ENCODE measurements at places on chromosomes 16 and 17.

- H3K4me3 ChIP-seq: no peak overlapping the region
- no peaks in the 10 kb centered on the region for H3K4me1 ChIP-seq
- DNase-seq: no peak
Measured at GRCh38 chr16:6484935-6485334, 847.7 kb upstream of the RBFOX1 start.

DNA sequence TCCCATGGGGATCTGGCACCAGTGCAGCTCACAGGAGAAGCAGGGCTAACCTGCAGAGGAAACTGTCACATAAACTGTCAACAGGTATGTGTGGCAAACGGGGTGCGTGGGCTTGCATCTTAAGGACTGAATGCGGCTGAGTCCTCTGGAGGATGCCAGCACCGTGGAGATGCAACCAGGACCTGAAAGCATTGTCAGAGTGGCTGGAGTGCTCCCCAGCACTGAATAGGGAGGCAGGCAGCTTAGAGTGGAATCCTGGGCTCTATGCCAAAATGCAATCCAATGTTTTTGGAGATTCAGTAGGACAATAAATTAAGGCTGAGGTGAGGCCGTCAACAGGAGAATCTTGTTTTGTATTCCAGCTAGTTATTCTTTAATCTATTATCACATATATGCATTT is 21.3 kb upstream of the SALL1 start:
- no peak overlapping the region for H3K4me3 ChIP-seq
- no peaks in the 10 kb centered on the region for H3K4me1 ChIP-seq
- DNase-seq: no peak
- no peak overlapping the region for H3K27ac ChIP-seq
- H3K36me3 ChIP-seq: no peaks in the 10 kb centered on the region
- H3K27me3 ChIP-seq: no peaks in the 10 kb centered on the region

GRCh38 chr16:50550866-50551641 is 2.9 kb downstream of the NKD1 start:
- H3K27ac ChIP-seq: no peak overlapping the region
- no peaks in the 10 kb centered on the region for H3K4me1 ChIP-seq
- no peaks in the 10 kb centered on the region for H3K27me3 ChIP-seq

GRCh38 chr16:10554569-10554968 is 25.8 kb downstream of the EMP2 start:
- H3K27ac ChIP-seq: no peak overlapping the region
- no peak overlapping the region for H3K4me3 ChIP-seq
- H3K27me3 ChIP-seq: no peaks in the 10 kb centered on the region
- H3K4me1 ChIP-seq: no peaks in the 10 kb centered on the region

DNA sequence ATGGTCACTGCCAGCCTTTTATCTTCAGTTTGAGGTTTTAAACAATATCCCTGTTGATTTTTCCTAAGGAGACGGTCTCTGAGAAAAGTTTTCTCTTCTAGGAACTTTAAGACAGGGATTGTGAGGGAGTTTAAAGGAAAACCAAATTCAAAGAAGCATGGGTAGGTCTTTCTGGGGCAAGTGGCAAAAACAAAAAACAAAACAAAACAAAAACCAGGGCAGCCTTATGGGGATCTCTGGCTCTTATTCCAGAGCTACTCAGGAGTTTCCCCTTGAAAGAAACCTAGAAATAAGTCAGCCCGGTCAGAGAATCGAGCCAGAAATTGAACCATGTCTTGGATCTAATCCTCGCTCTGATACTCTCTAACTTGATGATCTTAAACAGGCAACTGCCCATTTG is 424.5 kb downstream of the GRIN2A start:
- no peak overlapping the region for H3K27ac ChIP-seq
- DNase-seq: no peak
- H3K36me3 ChIP-seq: no peaks in the 10 kb centered on the region
- H3K27me3 ChIP-seq: no peaks in the 10 kb centered on the region
- no peaks in the 10 kb centered on the region for H3K4me1 ChIP-seq

DNA sequence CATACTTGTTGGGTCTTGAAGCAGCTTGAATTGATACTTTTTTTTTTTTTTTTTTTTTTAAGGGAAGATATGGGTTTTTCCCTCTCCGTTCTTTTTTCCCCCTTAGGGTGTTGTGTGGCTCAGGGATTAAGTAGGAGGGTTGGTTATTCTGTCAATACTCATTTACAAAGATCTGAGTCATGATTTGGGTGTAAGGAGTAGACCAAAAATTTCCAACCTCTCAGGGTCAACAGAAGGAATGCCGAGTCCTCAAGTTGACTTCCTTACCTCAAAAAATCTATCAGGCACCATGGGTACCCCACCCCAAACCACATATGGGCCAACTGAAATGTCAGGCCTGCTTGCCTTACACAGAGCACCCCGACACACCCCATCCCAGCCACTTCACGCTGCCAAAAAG is 230.5 kb downstream of the CCDC182 start:
- H3K4me1 ChIP-seq: no peaks in the 10 kb centered on the region
- DNase-seq: no peak
- no peaks in the 10 kb centered on the region for H3K36me3 ChIP-seq
- H3K4me3 ChIP-seq: no peak overlapping the region

DNA sequence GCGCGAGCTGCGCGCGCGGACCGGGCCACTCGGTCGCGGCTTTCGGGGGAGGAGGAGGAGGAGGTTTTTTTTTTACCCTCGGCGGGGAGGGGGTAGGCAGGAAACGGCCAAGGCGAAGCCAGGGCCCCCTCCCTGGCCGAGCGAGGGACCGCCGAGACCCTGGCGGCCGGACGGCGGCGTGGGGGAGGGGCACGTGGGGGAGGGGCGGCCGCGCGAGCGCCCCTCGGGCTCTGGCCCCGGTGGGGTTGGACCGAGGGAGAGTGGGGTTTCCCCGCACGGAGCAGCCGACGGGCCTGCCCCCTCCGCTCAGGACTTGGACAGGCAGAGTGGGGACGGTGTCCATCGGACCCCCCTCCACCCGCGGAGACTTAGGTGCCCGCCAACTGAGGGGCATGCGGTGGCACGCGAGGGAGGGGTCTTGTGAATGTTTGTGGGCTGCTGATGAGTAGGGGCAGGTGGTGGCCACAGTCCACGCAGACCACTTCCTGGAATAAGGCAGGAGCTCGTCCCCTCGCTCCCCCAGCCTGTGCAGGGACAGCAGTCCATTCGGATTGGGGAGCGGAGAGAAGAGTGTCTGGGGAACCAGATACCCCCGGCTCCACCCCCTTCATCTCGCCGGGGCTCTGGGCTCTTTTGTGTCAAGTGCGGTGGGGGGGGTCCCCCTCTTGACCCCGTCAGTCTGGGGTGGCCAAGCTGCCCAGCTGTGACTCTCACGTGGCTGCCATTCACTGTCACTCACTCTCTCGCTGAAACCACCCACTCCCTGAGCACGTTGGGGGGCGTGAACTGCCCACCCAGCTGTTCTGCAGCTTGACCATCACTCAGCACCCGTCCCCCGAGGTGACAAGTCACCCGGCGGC is 3.0 kb upstream of the CHD3 start:
- H3K36me3 ChIP-seq: no peaks in the 10 kb centered on the region
- H3K4me3 ChIP-seq: peak overlapping the region; percentile 77
- H3K4me1 ChIP-seq: peaks cover 26% of the 10 kb centered on the region
- no peaks in the 10 kb centered on the region for H3K27me3 ChIP-seq
- DNase-seq: peak; percentile 31
- peak overlapping the region; percentile 97 for H3K27ac ChIP-seq

DNA sequence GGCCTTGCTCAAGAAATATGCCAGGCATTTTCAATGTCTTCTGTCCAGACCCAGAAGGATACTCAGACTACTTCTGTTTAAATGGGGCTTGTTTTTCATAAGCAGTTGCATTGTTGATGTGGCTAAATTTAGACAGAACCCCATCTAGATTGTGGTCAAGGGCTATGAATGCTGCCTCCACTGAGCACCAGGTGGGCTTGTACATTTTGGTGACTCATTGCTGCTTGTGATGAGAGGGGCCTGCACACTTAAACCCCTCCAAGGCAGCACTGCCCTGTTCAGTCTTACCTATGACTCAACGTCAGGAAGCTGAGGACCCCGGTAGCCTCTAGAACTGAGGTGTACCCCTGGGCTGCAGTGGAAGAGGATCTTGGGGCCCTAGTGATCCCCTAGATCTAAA is 144.0 kb downstream of the PRKCA start:
- no peak overlapping the region for H3K4me3 ChIP-seq
- H3K27ac ChIP-seq: no peak overlapping the region
- no peak for DNase-seq
- H3K36me3 ChIP-seq: no peaks in the 10 kb centered on the region
- no peaks in the 10 kb centered on the region for H3K4me1 ChIP-seq

GRCh38 chr17:66459811-66460270 is 157.4 kb downstream of the PRKCA start:
- no peak overlapping the region for H3K27ac ChIP-seq
- no peaks in the 10 kb centered on the region for H3K27me3 ChIP-seq
- H3K4me1 ChIP-seq: no peaks in the 10 kb centered on the region

DNA sequence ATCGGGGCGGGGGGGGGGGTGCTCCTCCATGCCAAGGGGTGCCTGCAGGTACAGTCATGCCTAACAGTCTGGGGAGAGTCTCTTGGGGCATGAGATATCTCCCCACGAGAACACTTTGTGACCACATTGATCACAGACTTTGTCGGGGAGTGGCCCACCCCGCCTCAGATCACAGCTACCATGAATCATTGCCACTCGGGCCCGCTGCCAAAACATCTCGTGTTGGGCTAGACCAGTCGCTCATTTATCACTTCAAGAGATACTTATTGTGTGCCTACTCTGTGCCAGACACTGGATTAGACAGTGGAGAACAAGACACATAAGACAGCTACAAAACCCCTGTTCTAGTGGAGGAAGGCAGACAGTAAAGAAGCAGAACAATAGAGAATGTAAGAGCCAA is 72.6 kb downstream of the CLEC16A start:
- no peaks in the 10 kb centered on the region for H3K27me3 ChIP-seq
- DNase-seq: peak; percentile 19
- no peaks in the 10 kb centered on the region for H3K4me1 ChIP-seq
- H3K36me3 ChIP-seq: no peaks in the 10 kb centered on the region
- H3K27ac ChIP-seq: no peak overlapping the region

DNA sequence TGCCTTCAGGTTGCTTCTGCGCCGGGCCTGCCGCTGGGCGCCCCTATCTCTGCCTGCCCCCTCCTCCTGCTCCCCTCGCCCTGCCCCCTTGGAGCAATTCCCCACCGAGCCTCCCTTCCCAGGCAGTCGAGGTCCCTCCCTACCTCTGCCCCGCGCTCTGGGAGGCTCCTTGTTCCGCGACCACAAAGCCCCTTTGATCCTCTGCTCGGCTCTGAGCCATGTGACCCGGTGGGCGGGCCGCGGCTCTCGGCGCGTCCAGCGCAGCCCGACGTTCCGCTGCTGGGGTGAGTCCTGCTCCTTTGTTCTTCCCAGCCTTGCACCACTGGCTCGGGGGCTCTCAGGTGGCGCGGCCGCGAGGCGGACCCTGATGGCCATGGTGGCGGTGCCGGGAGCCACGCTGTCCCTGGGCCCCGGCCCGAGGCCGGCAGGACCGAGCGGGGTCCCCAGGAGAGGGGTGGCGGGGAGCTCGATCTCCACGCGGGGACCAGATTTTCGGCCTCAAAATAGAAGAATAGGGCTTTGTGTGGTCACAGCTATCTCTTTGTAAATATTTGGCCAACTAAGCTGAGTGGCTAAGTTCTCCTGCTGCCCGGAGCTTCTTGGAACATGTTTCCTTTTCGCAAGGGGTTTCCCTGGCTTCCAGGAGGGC is 310.6 kb downstream of the SEC14L1 start:
- peak overlapping the region; percentile 91 for H3K27ac ChIP-seq
- H3K36me3 ChIP-seq: no peaks in the 10 kb centered on the region
- H3K4me1 ChIP-seq: peaks cover 55% of the 10 kb centered on the region

DNA sequence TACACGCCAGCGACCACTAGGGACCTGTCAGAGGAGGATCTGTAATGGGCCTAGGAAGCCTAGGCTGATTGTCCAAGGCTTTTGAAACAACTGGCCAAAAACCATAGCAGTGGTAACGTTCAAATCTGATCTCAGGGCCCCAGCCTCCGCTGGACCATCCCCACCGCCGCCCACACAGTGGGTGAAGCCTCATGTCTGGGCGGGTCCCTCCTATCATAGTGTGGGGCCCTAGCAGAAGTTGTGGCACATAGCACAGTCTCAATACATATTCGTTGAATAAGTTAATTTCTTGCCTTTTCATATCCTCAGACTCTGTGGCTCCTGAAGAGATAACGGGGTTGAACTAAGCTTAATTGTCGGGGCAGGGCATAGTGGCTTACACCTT is 818 bp downstream of the DPH1 start:
- H3K36me3 ChIP-seq: no peaks in the 10 kb centered on the region
- H3K27me3 ChIP-seq: no peaks in the 10 kb centered on the region
- no peak for DNase-seq
- no peak overlapping the region for H3K27ac ChIP-seq
- peak overlapping the region; percentile 82 for H3K4me3 ChIP-seq

DNA sequence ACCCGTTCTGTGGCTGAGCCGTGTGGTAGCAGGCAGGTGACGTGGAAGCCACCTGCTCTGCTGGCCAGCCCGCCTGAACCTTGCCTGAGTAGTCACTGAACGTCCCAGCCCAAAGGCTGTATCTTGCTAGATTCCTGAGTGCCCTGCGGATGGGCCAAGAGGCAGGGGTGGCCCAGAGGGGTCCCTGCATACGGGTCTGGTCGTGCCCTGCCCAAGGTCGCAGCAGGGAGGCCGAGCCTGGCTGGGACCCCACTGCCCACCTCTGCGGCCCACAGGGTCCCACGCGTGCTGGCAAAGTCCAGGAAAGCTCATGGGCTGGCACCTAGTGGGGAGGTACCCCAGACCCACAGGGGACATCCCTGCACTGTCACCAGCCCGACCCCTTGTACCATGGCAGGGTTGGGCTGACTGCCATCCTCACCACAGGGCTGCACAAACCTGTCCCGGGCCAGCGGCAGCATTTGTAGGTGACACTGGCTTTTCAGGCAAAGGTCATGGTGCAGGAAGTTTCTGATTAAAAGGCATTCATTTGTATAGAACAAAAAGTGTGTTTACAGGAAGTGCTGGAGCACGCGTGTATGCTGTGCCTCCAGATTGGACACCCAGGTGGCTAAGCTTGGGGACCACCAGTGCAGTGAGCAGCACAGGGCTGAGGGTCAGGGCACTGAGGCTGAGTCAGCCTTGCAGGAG is 45.1 kb upstream of the ZC3H18 start:
- H3K36me3 ChIP-seq: no peaks in the 10 kb centered on the region
- H3K4me1 ChIP-seq: no peaks in the 10 kb centered on the region
- no peak overlapping the region for H3K27ac ChIP-seq
- no peak for DNase-seq

DNA sequence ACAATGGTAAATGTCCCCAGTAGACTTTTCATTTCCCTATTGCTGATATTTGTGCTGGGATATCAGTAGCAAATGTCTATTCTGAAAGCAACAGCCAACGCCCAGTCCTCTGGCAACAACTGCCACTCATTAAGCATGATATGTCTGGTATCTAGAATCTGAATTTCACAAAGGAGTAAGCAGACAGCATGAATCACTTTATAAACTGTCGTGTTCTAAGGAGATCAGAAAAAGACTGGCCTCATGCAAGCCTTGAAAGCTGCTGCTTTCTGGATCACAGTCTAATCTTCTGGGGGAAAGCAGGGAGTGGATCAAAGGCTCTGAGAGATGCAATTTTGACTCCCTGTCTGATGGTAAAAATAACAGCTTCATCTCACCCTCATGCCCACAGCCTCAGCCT is 153.1 kb upstream of the NOG start:
- H3K36me3 ChIP-seq: no peaks in the 10 kb centered on the region
- H3K4me1 ChIP-seq: no peaks in the 10 kb centered on the region
- no peak for DNase-seq
- no peak overlapping the region for H3K27ac ChIP-seq
- no peaks in the 10 kb centered on the region for H3K27me3 ChIP-seq

Data from prostate gland (tissue), 2 donors.